ENCODE measurements at places on chromosomes 11 and 22.

- no peak for DNase-seq
These were observed 45.6 kb downstream of the SMCO4 start for GRCh38 chr11:93497596-93497995.

- peak; percentile 77 for DNase-seq
These were observed 60.4 kb upstream of the CD5 start for GRCh38 chr11:61041755-61042518.

DNA sequence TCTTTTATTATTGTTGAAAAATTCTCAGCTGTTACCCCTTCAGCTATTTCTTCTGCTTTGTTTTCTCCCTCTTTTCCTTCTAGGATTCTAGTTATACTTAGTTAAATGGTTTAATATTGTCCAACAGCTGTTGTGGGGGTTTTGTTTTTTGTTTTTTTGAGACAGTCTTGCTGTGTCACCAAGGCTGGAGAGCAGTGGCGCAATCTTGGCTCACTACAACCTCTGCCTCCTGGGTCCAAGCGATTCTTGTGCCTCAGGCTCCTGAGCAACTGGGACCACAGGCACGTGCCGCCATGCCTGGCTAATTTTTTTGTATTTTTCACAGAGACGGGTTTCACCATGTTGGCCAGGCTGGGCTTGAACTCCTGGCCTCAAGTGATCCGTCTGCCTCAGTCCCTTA lies 12.7 kb downstream of the SDHAF2 start:
- DNase-seq, result no peak

DNA sequence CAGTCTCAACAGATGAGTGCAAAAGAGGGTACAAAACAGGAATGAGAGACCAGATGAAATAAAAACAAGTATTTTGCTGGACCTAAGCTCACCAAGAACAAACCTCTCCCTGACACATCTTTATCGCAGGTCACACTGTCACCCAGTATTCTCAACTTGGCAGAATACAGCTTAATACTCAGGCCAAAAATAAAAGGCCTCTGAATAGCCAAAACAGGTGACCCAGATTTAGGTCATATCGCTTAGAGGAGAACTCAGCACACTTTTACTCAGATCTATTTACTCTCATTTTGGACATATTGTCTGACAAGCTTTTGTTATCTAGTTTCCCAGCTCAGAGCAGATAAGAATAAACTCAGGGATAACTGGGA lies 216.9 kb upstream of the SYN3 start:
- DNase-seq, result no peak

DNA sequence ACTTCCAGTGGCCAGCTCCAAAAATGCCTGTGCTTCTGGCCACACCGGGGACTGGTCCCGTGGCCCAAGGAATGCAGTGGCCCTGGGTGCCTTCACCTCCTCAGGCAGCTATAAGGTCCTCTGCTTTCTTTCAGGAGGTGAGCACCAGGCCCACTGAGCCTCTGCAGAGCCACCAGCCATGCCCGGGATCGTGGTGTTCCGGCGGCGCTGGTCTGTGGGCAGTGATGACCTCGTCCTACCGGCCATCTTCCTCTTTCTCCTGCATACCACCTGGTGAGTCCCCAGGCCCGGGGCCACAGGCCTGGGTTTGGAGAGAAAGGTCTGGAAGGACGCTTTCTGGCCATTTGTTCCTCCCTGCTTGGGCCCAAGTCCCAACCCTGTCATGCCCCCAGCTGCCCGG lies 32.5 kb upstream of the MYRF start:
- no peak for DNase-seq

GRCh38 chr22:19850763-19851109 lies 3.9 kb downstream of the GNB1L start:
- no peak for DNase-seq

DNA sequence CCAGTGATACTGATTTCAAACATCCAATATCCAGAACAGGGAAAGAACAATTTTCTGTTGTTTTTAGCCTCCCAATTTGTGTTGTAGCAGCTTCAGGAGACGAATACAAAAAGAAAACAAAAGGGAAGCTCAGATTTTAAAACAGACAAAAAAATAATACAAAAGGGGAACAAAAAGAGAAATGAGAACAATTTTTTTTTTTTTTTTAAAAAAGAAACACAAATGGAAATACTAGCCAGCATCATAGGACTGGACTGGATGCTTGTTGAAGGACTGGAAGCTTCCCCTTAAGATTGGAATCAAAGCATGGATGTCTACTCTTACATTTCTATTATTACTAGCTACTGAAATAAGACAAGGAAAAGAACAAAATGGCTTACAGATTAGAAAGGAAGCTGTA lies 46.5 kb upstream of the SORL1 start:
- DNase-seq, result no peak

GRCh38 chr11:61418136-61418535 lies 11.6 kb downstream of the CPSF7 start:
- DNase-seq, result no peak

- no peak for DNase-seq
These were observed 1.0 kb downstream of the SUN2 start for GRCh38 chr22:38754751-38755154.

- DNase-seq, result peak; percentile 63
These were observed 684 bp downstream of the TNFRSF13C start for GRCh38 chr22:41925783-41926460.

GRCh38 chr11:125724125-125724524 lies 22.0 kb upstream of the PATE1 start:
- no peak for DNase-seq

DNA sequence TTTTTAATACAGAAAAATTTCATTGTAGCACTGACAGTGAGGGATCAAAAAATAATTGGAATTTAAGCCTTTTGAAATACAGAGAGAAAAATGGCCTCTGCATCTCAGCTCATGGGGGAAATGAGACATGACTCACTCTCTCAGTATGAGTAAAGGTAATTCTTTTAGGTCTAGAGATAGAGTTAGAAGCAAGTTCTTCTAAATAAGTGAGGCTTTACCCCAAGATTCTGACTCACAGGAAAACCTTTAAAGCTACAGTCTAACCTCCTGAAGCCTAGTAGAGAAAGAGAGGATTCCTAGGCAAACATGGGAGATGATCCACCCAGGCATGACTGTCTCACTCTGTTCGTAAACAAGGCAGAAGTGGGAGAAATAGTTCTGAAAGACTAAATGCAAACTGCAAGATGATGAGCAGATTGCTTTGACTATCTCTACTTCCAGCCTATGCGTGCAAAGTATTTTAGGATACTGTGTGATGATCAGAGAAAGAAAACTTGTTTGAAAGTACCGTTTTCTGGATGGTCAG lies 1003.3 kb upstream of the CCDC90B start:
- no peak for DNase-seq

DNA sequence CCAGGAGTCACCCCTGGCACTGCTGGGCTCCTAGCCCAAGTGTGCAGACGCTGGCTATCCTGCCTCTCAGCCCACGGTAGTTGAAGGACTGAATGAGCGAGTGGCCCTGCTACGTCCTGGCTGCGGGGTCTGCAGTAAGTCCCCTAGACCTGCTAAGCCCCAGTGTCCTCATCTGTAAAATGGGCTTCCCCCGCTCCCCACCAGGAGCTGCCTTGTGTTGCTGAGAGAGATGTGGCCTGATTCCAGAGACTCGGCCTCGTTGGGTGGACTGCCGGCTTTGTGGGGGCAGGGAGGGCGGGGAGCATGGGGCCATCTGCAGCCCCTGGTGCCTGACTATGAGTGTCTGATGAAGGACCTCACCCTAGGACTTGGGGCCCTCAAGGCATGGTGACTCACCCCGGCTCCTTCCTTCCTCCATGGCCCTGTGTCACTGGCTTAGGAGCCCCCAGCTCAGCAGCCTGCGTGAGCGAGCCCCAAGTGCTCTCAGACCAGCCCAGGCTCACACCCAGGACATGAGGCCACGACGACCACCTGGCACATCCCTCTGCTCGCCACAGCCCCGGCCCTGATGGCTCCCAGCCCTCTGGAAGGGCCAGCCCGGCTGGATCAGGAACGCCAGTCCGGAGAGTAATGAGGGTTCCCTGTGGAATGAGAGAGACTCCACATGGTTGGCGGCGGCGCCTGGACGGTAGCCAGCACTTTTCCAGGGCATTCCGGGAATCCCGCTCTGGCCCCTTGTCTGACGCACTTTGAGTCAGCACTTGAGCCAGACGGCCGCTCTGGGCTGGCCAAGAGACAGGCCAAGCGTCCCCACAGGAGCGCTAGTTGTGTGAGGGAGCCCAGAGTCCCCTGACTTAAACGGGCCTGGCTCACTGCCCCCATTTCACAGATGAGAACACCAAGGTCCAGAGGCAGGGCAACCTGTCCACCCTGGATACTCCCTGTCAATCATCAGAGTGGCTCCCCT lies 50.5 kb upstream of the SHISAL1 start:
- no peak for DNase-seq

DNA sequence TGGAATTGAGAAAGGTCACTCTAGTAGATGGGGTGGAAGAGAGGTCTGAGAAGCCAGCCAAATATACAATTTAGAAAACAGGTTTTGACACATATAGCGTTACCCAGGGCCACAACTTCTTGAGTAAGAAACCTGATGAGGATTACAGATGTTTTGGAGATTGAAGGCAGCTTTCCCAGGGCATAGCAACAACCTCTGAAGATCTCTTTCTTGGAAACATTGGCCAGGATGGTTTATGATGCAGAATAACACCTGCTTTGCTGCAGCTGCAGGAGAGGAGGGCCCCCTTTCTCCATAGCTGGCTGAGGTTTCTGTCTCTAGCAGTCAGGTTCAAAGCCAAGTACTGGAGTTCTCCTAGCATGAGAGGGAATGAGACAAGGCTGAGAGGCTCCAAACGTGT lies 75.1 kb upstream of the NUP50 start:
- DNase-seq, result no peak

DNA sequence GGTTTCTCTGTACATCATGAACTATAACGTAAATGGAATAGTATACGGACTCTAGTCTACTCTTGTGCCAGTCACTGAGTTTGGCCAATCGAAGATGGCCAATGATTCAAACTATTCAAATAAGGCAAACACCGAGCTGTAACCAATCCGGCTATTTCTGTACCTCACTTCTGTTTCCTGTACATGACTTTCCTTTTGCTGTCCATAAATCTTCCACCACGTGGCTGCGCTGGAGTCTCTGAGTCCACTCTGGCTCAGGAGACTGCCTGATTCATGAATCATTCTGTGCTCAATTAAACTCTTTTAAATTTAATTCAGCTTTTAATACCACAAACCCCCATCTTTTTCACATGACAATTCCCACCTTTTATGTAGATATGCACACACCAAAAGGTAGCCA lies 1.5 kb upstream of the JAML start:
- DNase-seq, result no peak

DNA sequence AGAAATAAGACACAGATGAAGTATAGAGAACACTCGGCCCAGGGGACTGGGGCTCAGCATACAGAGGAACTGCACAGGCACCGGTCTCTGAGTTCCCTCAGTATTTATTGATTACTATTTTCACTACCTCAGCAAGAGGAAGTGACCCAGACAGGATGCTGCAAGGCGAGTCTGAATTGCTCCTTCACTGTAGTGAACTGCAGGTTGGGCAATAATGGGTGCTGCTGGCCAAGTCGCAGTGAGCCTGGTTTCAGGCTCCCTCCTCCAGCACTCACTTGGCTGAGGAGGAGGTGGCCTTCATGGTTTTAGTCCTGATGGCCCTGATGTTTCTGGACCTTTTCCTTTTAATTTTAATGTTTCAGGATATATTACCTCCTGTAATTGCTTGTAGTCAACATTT lies 10.4 kb downstream of the OR52K2 start:
- no peak for DNase-seq

DNA sequence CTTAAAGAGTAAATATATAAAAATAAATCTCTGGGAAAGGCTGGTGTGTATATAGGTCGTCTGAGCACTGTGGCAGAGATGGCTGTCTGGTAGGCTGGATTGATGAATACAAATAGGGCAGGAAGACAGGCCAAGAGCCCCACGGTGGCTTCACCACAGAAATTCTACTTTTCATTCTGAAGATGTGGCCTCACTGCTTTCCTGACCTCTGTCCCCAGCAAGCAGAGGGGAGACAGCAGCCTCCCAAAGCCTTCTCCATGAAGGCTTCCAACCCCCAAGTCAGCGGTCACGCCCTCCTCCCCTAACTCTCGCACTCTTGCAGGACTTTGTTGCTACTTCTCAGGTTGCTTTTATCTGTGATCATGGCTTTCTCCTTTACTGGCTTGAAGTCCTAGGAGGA lies 10.6 kb upstream of the KCNJ1 start:
- no peak for DNase-seq

GRCh38 chr11:122778148-122778547 lies 60.2 kb upstream of the CRTAM start:
- no peak for DNase-seq

- peak; percentile 39 for DNase-seq
These were observed 673 bp upstream of the PANX2 start for GRCh38 chr22:50169774-50170341.

- DNase-seq, result no peak
These were observed 7.6 kb upstream of the SLC39A13 start for GRCh38 chr11:47400768-47401279.

DNA sequence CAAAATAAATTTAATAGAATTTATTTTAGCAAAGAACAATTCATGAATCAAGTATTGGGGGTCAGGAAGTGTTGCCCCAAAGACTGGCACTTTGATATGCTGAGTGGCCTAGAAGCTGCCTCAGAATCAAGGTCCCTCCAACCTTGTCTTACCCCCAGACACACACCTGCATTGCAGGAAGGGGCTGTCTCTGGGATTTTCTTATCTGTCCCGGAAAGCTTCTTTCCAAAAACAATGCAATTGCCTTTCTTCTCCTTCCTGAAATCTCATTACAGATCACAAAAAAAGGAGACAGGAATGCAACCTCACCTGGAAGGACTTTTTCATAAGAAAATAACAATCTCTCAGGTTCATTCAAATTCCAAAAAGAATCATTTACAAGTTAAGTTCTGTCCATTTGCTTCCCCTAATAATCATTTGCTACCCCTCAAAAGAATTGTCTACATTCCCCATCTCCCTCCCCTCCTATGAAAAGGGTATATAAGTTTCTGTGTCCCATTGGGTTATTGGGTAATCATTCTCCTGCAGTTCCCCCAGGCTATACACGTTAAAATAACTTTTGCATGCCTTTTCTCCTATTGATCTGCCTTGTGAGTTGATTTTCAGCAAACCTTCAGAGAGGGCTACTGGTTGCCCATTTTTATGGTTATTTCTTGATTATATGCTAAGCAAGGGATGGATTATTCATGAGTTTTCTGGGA lies 21.3 kb downstream of the OR10A6 start:
- no peak for DNase-seq

DNA sequence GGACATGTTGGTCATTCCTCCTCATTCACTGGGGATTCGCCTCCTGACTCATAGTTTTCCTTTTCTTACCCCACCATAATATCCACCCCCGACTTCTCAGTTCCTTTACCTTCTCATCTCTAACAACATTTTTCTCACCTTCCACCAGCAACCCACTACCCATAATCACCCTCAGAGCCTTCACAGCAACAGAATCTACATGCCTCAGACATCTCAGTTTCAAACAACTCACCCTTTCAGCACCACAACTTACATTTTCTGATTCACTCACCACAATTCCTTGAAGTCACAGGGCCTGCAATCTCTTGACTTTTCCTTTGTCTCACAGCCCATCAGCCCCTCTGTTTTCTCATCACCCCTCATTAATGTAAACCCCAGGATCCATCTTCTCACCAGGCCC lies 2.3 kb upstream of the MTNR1B start:
- DNase-seq, result no peak

Data from stimulated activated CD4-positive, alpha-beta T cell treated with anti-CD3 and anti-CD28 coated beads, Interleukin-1b, Interleukin-23, amount 100 ng/mL, for 1 hour (primary cell).